ENCODE measurements at places on chromosomes 7 and 10.

DNA sequence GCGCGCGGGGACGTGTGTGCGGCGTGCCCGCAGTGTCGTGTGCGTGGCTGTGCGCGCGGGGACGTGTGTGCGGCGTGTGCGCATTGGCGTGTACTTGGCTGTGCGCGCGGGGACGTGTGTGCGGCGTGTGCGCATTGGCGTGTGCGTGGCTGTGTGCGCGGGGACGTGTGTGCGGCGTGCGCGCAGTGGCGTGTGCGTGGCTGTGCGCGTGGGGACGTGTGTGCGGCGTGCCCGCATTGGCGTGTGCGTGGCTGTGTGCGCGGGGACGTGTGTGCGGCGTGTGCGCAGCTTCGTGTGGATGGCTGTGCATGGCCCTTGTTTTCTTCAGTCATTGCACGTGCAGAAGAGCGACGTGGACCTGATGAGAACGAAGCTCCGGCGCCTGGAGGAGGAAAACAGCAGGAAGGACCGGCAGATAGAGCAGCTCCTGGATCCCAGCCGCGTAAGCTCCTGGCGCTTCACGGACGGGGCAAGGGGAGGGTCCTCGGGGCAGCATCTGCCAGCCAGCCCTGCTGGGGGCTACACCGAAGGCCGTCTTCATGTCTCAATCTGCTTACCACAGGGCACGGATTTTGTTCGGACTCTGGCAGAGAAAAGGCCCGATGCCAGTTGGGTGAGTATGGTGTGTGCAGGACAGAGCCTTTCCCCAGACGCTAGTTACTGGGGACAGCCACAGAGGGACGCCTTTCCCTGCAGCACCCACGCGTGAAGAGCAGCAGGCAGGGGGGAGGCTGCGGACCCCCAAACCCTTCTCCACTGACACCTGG lies 19.3 kb downstream of the IQCE start:
- no peak for DNase-seq

- no peak for DNase-seq
Measured at GRCh38 chr7:150736864-150737263, 354 bp upstream of the GIMAP5 start.

- DNase-seq, result no peak
Measured at GRCh38 chr10:25522946-25523608, 348.3 kb downstream of the GPR158 start.

DNA sequence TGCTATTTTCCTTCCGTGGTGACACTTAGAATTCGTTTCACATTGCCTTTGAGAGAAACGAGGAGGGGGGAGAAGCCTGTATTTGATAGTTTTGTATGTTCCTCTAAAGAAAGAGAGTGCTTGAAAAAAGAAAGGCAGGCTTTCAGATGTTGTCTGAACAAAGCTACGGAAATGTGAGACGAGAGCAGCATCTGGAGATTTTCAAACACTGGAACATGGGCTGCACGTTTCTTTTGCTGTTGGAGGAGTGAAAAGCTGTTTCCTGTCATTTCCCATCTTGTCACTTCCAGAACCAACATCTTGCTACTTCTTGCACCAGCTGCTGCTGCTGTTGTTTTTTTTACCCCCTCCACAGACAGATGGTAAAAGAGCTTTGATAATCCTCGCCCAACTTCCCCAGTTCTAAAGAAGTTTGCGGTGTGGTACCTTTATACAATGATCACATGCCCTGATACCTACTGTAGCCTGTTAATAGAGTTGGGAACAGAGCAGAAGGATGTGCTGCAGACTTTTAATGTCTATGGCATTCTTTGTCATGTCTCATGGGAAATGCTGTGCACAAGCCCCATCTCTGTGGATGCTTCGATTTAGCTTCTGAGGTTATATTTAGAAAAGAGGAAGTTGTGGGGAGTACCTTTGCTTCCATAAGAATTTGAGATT lies 408.1 kb downstream of the AUTS2 start:
- no peak for DNase-seq

GRCh38 chr7:31228957-31229356 lies 111.6 kb downstream of the NEUROD6 start:
- no peak for DNase-seq

- no peak for DNase-seq
Measured at GRCh38 chr7:4838626-4839334, 23.1 kb downstream of the PAPOLB start.
